ENCODE measurements at places on chromosomes 12 and 14. TPM values are rescaled to one million over a fixed set of nuclear protein-coding genes. Genes with fewer than 3 reads are reported as not detected.

GRCh38 chr14:26528415-26529182 is 69.2 kb downstream of the NOVA1 start:
- H3K36me3 ChIP-seq = no peaks in the 10 kb centered on the region
- H3K4me3 ChIP-seq = no peak overlapping the region

Gene KRT75
- not detected for total RNA-seq

DNA sequence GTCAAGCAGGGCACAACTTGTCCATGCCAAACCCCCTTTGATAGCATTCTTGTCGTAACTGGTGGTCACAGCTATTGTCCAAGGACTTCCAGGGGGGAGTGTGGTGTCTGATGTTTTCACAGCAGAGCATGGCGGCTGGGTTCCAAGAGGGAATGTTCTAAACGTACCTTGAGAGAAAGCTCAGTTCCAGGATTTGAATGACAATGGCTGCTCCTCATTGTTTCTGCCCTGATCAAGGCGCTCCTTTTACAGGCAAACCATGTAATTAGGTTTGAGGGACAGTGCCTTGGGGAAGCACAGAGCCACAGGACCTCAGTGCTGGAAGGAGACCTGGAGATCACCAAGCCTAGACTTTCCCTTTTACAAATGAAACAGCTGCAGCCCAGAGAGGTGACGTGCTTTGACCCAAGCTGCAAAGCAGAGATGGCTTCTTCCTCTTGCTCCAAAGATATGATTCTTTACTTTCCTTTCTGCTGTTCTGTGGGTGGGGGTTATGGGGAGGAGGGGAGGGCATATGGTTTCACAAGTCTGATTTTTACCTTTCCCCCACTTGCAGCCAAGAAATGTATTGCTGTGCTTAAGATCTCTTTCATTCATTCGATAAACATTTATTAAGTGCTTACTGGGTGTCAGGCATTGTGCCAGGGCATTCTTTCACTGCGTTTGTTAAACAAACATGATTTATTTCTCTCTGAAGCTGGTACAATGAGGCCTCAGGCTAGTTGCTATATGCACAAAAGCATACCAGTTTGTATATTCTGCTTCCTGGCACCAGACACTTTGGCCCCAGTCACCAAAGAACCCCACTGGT is 172.8 kb downstream of the KTN1 start:
- no peak for DNase-seq
- no peak overlapping the region for H3K4me3 ChIP-seq
- no peaks in the 10 kb centered on the region for H3K36me3 ChIP-seq
- H3K27me3 ChIP-seq = peaks cover 2% of the 10 kb centered on the region

- no peaks in the 10 kb centered on the region for H3K27me3 ChIP-seq
- H3K4me1 ChIP-seq = no peaks in the 10 kb centered on the region
- DNase-seq = no peak
- H3K27ac ChIP-seq = no peak overlapping the region
- no peaks in the 10 kb centered on the region for H3K36me3 ChIP-seq
Observed at GRCh38 chr12:131918311-131919050, 10.6 kb upstream of the PUS1 start.

Gene ALG10
- 17.5 TPM for total RNA-seq

Gene FOXM1
- 131 TPM for total RNA-seq
